AG08396 (cell line): ENCODE measurements at places on chromosomes 4 and X.

- no peak for DNase-seq
Measured at GRCh38 chrX:148159796-148160195, 178.7 kb downstream of the FMR1NB start.

DNA sequence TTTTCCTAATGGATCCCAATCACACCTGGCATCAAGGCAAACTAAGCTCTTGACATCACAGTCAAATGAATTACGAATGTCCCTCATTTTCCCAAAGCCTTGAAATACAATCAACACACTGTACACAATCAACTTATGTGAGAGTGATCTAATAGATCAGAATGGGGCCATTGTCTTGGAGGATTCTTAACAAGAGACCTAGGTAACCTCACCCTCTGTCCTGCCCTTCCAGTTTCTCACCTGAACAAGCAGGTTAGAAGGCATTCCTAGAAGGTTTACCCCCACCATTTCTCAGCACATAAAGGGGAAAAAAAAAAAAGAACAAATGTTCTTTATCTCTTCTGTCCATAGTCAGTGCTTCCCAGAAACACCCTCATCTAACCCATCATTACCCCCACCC, 6.3 kb downstream of the SLC39A8 start:
- DNase-seq = no peak

- DNase-seq = no peak
Measured at GRCh38 chrX:136856551-136856950, 24.0 kb downstream of the RBMX start.

DNA sequence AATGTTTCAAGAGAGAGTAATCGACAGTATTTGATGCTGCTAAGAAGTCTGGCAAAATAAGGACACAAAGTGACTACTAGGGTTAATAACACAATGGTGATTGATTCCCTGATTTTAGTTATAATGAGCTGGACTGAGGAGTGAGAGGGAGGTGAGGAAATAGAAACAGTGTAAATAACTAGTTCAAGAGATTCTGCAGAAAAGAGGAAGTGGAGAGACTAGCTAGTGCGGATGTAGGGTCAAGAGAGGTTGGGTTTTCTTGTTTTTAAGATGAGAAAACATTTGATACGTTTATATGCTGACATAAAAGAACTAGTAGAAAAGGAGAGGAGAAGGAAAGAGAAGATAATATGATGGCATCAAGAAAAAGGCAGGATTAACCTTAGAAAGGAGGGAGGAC, 12.2 kb upstream of the TRPC5 start:
- DNase-seq = no peak

DNA sequence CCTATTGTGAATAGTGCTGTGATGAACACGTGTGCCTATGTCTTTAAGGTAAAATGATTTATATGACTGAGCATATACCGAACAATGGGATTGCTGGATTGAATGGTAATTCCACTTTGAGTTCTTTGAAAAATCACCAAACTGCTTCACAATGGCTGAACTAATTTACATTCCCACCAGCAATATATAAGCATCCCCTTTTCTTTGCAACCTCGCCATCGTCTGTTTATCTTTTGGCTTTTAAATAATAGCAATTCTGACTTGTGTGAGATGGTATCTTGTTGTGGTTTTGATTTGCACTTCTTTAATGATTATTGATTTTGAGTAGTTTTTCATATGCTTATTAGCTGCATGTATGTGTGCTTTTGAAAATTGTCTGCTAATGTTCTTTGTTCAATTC, 31.8 kb upstream of the UGT2A1 start:
- no peak for DNase-seq

GRCh38 chrX:132118358-132118757, 9.5 kb downstream of the FRMD7 start:
- no peak for DNase-seq

DNA sequence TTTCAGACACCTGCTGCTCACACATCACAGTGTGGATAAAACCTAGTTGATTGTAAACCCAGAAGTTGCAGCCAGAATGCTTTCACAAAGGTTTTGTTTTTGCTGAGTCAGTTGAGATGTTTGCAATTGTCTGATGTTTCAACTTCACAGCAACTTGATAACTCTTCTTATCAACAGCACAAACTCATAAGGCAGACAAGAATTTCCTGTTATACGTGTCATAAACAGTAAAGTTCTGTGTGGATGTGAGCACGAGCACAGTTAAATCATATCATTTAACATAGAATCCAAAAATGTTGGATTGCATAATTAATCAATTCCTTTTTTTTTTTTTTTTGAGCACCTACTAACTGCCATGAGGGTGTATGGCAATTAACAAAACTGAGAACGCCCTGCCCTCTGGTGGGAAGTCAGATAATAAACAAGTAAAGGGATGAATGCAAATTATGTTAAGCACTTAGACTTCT, 512.2 kb downstream of the PDHA2 start:
- DNase-seq = no peak

DNA sequence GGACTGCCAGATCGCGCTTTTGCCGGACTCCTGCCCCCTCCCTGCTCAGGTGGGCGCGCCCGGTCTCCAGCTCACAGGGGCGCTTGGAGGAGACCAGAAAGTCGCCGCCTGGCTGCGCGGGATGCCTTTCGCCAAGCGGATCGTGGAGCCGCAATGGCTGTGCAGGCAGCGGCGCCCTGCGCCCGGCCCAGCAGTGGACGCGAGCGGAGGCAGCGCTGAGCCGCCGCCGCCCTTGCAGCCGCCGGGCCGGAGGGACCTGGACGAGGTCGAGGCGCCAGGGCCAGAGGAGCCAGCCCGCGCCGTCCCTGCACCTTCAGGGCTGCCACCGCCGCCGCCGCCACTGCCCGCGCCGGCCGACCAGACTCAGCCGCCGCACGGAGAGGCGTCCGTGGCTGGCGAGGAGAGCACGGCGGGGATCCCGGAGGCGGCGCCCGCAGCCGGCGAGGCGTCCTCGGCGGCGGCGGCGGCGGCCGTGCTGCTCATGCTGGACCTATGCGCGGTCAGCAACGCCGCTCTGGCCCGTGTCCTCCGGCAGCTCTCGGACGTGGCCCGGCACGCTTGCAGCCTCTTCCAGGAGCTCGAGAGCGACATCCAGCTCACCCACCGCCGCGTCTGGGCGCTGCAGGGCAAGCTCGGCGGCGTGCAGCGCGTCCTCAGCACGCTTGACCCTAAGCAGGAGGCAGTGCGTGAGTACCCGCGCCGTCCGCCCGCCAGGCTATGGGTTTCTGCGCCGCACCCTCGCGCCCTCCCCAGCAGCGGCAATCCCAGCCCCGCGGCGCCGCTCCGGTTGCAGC, 834 bp downstream of the NHS start:
- peak; percentile 57 for DNase-seq

GRCh38 chr4:140463614-140464013, 34.5 kb downstream of the MGAT4D start:
- DNase-seq = no peak

GRCh38 chr4:15690020-15690809, 8.6 kb downstream of the FAM200B start:
- peak; percentile 65 for DNase-seq

DNA sequence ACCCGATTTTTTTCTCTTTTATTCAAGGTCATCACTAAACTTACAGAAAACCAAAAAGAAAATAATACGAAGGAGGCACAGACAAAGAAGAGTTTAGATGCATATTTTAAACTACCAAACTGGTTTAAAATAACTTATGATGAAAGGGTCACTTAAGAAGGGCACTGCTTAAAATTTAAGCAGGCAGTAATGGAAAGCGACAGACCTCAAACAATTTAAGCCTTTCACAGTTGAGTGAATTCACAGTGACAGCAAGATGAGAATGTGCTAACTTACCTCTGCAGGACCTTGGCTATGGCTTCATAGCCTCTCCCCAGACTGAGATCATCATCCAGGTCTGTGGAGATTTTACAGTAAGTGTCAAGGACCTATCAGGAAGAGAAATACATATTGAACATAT, 112.1 kb downstream of the TTC29 start:
- DNase-seq = no peak

- no peak for DNase-seq
Measured at GRCh38 chr4:10587697-10588096, 96.9 kb downstream of the CLNK start.

DNA sequence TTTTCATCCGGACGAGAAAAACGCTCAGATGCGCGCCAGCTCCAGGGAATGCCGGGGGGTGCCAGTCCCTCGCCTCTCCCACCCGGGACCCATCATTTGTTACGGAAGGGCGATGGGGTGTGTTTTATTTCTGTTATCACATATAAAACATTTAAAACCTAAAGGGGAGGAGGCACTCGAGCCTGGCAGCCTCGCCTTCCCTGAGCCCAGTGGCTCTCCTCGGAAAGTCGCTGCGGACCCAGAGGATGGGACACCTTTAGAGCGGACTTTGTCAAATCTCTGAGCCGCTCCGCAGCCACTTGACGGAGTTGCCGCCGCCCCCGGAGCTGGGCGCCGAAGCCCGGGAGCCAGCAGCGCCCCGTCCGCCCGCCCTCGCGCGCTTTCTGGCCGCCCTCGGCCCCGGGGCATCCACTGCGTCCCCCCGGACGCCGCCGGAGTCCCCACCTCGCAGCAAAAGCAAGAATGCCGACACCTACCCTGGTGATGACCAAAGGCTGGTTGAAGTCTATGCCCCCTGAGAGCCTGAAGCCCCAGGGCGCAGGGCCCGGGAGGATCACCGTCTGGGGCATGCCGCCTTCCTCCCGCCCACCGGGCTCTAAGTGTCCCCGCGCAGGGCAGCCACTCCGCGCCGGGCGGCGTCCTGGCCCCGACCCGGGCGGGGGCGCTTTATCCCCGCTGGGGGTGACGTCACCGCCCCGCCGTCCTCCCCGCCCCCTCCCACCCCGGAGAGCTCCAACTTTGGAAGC, at the start of gene PDLIM3:
TSS of gene PDLIM3 (minus strand) at position 642 of the 746 bp plus-strand sequence. CDS start at position 569, 73 bp downstream.
- peak; percentile 68 for DNase-seq

DNA sequence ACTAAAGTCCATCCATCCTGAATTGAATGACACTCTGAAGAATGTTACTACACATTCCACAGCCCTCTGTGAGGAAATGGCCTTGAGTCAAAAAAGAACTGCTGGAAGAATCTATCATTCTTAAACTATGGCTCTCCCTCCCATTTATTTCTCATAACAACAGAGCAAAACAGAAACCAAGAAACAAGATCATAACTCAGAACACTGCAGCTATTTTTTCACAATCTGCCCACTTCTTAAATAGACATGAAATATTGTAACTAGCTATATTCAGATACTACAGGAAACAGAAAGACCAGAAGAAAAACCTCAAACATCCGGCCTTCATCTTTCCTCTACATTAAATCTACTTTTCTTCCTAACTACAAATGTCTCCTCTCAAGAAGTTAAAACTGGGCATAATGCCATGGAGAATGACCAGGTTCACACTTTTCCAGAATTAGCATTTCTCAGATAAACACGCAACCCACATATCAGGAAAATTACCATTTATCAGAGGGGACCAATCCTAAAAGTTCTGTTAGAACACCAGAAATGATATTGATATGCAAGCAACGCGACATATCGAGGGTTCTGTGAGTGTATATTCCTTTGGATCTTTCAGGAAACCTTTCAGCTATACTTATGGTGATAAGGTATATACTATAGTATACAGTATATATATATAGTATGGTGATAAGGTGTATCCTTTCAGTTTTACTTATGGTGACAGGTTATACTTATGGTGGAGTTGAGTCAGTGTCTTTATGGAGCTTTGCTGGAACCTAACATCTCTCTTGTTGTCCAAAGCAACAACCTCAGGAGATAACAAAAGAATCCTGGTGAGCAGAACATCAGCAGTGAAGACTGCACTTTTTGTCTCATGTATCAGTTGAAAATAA, 60.4 kb upstream of the IRF2 start:
- DNase-seq = peak; percentile 56

DNA sequence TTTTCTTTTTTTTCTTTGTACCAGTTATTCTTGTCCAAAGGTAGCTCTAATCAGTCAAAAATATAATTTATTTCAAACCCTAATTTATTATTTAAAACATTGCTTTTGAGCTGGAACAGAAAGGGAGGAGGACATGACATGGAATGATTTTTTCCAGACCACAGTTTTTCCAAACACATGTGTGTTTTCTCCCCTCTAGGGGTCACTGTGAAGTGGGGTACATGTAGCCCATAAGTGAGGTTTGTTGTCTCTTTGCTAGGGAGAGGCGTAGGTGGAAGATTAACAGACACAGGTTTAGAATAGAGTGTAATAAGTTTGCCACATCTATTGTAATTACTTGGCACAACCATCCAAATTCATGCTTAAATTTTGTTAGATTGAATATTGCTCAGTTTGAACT, 83.0 kb downstream of the TNIP2 start:
- DNase-seq = no peak

GRCh38 chr4:171891038-171891437, 77.8 kb downstream of the GALNTL6 start:
- DNase-seq = no peak

DNA sequence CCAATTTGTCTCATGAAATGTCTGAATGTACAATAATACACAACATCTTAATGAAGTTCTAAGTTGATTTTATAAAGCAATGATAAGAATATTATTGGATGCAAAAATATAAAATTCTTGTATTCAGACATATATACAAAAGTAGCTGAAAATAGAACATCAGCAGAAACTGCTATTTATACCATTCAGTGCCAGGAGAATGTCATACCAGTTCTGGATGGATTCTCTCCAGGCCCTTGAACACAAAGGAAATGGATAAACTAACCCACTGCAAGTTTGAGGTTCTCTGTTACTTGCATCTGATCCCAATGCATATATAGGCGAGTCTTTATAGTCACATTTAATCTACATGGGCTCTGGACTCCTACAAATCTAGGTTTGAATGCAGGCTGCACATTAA, 126.3 kb upstream of the KLF3 start:
- DNase-seq = no peak

DNA sequence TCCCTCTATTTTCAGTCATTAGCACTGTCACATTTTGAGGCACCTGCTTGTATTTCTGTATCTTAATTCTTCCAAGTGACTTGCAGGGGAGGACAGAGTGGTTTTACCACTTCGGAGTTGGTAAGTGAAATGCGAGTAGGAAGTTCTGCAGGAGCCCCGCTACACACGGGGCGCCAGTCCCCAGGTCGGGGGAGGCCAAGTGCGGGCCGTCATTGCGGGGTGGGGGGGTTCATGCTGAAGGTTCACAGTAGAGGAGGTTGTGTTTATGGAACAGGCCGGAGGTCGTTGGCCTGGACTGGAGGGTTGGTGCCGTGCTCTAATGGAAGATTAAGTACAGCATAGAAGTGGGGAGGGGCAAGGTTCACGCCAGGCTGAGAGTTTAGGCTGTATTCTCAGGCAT, 44.0 kb downstream of the LRP2BP start:
- no peak for DNase-seq

DNA sequence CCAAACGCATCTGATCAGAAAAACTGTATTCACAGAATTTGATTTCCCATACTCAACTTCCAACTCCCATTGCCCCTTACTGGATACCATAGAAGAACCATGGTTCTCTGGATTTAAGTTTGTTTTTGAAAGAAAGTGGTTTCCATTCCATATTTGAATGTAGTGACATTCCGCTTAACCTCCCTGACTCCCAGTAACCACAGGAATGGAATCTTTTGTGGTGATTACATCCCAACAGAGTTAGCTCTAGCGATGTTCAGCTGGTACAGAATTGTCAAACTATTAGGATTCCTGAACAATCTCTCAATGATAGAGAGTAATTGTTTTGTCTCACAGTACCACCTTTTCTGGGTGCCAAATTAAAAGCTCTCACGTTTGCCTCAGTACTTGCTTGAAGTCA, 1.7 kb downstream of the NUDT10 start:
- no peak for DNase-seq

- DNase-seq = no peak
Measured at GRCh38 chrX:11180571-11180970, 69.4 kb downstream of the HCCS start.

- DNase-seq = no peak
Measured at GRCh38 chr4:175386776-175387507, 425.1 kb downstream of the GPM6A start.
